Spinal cord (tissue), 10 donors: ENCODE measurements at places on chromosomes 7 and 10.

DNA sequence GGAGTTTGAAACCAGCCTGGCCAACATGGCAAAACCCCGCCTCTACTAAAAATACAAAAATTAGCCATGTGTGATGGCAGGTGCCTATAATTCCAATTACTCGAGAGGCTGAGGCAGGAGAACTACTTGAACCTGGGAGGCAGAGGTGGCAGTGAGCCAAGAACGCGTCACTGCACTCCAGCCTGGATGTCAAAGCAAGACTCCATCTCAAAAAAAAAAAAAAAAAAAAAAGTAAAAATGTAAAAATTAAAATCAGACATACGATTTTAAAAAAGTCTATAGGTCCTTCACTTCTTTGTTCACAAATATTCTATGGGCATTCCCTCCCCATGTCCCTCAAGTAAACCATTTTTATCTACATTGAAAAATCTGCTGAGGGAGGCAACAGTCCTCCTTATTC, 34.9 kb upstream of the TLL2 start:
- H3K4me1 ChIP-seq, result no peaks in the 10 kb centered on the region
- no peak for DNase-seq
- no peak overlapping the region for H3K27ac ChIP-seq
- H3K27me3 ChIP-seq, result no peaks in the 10 kb centered on the region

GRCh38 chr10:116627386-116627933, 6.7 kb downstream of the PNLIPRP2 start:
- H3K27ac ChIP-seq, result no peak overlapping the region
- H3K27me3 ChIP-seq, result peaks cover 14% of the 10 kb centered on the region
- DNase-seq, result no peak
- no peaks in the 10 kb centered on the region for H3K36me3 ChIP-seq
- peak overlapping the region; percentile 33 for H3K4me3 ChIP-seq

GRCh38 chr7:7104314-7104698, 78.0 kb upstream of the C1GALT1 start:
- DNase-seq, result no peak
- no peaks in the 10 kb centered on the region for H3K27me3 ChIP-seq
- no peak overlapping the region for H3K4me3 ChIP-seq
- peaks cover 9% of the 10 kb centered on the region for H3K4me1 ChIP-seq

GRCh38 chr7:136294977-136295376, 317.8 kb upstream of the MTPN start:
- no peaks in the 10 kb centered on the region for H3K4me1 ChIP-seq
- H3K36me3 ChIP-seq, result no peaks in the 10 kb centered on the region
- H3K27me3 ChIP-seq, result no peaks in the 10 kb centered on the region
- H3K27ac ChIP-seq, result no peak overlapping the region

DNA sequence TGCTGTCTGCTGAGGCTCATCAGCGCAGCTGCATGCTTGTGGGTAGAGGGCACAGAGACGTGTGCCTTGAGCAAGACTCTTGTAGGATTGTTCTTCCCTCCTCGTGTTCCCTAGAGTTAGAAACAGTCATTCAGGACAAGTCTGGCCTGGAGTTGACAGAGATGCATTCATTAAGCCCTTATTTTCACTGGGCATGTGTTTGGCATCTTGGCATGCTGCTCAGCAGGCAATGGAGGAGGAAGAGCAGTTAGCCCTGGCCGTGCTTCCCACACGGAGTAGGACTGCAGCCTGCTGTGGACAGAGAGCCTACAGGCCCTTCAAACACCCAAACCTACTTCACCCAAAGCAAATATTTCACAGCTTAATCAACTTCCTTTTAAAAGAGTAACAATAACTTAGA, 73.0 kb upstream of the GJD4 start:
- peak; percentile 16 for DNase-seq
- H3K27me3 ChIP-seq, result no peaks in the 10 kb centered on the region
- no peak overlapping the region for H3K4me3 ChIP-seq
- no peak overlapping the region for H3K27ac ChIP-seq
- H3K36me3 ChIP-seq, result peaks cover 30% of the 10 kb centered on the region
- peaks cover 3% of the 10 kb centered on the region for H3K4me1 ChIP-seq

DNA sequence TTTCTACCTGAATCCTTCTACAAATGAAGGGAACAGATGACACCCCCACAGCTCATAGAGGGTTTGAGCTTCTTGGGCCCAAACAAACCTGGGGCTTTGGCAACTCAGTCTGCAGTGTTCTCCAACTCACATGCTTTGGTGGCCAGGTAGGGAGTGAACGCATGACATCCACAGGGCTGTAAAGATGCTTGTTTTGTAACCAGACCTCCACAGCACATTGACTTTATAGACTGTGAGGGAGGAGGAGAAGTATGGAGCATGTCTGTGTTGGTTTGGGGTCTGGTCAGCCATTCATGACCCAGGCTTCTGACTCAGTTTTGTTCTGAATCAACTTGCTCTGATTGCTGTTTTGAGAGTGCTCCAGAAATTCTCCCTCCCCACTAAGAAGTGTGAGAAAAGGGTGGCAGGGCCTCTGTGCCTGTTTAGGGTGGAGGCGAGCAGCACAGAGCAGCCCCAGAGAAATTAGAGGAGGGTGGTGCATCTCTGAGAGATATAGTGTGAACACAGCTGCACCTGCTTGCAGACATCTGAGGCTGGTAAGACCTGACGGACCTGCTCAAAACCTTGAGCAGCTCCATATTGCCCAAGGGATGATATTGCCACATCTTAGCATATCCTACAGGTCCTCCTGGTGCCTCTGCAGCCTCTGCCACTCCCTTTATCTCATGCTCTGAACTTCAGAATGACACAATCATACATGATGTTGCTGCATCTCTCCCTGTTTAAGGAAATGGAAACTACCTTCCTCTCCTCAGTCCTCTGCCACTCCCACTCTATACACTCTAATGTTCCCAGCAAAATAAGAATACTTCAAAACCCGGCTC, 287.7 kb downstream of the ABCA13 start:
- H3K27ac ChIP-seq, result no peak overlapping the region
- H3K36me3 ChIP-seq, result no peaks in the 10 kb centered on the region
- no peaks in the 10 kb centered on the region for H3K4me1 ChIP-seq
- no peak for DNase-seq
- H3K27me3 ChIP-seq, result no peaks in the 10 kb centered on the region

DNA sequence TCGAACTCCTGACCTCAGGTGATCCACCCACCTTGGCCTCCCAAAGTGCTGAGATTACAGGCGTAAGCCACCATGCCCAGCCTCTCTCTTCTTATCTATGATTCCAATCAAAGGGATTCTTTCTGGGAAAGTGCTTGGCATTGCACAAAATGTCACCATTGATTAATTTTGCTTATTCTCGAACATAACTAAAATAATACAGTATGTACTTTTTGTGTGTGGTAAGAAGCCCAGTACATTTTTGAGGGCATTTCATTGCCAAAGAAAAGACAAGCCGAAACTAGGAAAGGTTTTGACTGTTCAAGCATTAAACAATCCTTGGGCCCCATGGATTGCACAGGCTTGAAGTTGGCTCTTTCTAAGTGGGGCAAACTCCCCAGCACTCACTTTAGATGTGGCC, 18.3 kb upstream of the CACUL1 start:
- no peaks in the 10 kb centered on the region for H3K4me1 ChIP-seq
- H3K27ac ChIP-seq, result no peak overlapping the region
- H3K27me3 ChIP-seq, result no peaks in the 10 kb centered on the region
- no peak overlapping the region for H3K4me3 ChIP-seq

DNA sequence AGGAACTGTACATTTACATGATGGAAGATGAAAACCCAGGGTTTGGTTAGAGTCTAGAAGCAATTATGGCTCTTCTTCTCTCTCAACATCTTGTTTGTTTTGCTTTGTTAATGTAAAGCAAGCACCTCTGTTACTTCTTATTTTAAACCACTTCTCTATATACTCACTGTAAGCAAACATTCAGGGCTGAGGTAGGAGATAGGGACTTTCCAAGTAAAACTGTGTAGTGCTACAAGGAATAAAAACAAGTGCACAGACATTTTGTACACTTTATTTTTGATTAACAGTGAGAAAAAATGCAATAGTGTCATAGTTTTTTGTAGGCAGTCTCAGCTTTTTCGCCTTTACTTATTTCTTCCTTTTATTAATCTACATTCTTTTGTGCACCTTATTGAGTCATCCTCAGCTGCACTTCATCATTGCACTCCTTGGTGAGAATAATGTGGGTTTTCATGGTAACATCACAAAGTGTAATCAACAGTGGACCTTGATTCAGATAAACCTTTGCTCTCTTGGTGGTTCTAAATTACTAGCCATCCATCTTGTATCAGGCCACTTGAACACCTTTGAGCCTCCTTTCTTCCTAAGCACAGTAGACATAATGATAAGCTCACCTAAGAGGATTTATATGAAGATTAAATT, 52.9 kb downstream of the ELMO1 start:
- no peak for DNase-seq
- H3K27me3 ChIP-seq, result no peaks in the 10 kb centered on the region
- no peaks in the 10 kb centered on the region for H3K36me3 ChIP-seq
- no peak overlapping the region for H3K4me3 ChIP-seq

GRCh38 chr7:16301291-16301690, 120.0 kb downstream of the CRPPA start:
- H3K36me3 ChIP-seq, result no peaks in the 10 kb centered on the region
- H3K27ac ChIP-seq, result no peak overlapping the region
- no peak for DNase-seq
- no peak overlapping the region for H3K4me3 ChIP-seq

DNA sequence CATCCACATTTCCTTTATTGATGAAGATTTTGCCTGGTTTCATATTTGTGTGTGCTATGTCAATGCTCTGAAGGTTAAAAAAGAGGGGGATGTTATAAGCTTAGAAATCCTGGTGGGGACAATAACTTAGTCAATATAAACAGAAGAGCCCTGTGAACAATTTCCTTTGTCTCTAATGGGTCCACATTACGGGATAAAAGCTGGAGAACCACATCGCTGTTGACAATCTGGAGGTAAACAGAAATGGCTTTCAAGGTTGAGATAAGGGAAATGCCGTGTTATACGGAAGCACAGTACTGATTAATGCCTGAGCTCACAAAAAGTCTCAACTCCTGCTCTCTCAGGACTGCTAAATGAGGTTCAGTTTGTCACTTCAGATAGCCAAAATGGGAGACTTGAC, 16.8 kb downstream of the ASAH2 start:
- no peaks in the 10 kb centered on the region for H3K27me3 ChIP-seq
- H3K36me3 ChIP-seq, result no peaks in the 10 kb centered on the region
- no peaks in the 10 kb centered on the region for H3K4me1 ChIP-seq
- no peak overlapping the region for H3K27ac ChIP-seq
- H3K4me3 ChIP-seq, result no peak overlapping the region
- no peak for DNase-seq

DNA sequence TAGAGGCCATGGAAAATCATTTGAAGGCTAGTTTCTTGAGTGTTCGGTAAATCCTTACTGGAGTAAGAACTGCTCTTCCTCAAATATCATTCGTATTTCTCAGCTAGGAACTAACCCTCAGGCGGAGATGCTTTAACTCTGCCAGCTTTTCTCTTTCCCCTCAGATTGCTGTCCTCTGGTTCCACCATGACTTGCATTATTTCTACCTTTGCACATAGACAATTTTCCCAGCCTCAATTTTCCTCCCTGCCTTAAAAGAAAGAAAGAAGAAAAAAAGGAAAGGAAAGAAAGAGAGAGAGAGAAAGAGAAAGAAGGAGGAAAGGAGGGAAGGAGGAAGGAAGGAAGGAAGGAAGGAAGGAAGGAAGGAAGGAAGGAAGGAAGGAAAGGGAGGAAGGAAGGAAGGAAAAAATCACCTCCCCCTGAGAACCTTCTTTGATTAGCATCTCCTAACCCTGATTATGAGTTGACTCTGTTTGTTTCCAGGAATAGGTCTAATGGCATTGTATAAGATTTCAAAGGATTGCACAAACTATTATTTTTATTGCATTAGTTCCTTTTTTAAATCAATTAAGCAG, 123.3 kb upstream of the FAM204A start:
- no peak overlapping the region for H3K4me3 ChIP-seq
- no peaks in the 10 kb centered on the region for H3K4me1 ChIP-seq
- no peak for DNase-seq
- H3K36me3 ChIP-seq, result no peaks in the 10 kb centered on the region
- peaks cover 10% of the 10 kb centered on the region for H3K27me3 ChIP-seq

DNA sequence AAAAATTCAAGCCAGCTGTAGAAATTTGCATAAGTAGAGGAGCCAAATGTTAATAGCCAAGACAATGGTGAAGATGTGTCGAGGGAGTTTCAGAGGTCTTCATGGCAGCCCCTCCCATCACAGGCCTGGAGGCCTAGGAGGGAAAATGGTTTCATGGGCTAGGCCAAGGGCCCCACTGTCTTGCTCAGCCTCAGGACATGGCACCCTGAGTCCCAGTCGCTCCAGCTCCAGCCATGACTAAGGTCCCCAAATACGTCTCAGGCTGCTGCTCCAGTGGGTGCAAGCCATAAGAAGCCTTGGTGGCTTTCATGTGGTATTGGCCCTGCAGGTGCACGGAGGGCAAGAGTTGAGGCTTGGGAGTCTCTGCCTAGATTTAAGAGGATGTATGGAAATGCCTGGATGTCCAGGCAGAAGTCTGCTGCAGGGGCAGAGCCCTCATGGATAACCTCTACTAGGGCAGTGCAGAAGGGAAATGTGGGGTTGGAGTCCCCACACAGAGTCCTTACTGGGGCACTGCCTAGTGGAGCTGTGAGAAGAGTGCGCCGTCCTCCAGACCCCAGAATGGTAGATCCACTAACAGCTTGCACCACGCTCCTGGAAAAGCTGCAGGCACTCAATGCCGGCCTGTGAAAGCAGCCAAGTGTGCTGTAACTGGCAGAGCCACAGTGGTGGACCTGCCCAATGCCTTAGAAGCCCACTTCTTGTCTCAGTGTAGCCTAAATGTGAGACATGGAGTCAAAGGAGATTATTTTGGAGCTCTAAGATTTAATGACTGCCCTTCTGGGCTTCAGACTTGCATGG, 19.2 kb downstream of the TBATA start:
- H3K27me3 ChIP-seq, result no peaks in the 10 kb centered on the region
- no peak overlapping the region for H3K4me3 ChIP-seq
- no peak overlapping the region for H3K27ac ChIP-seq
- peaks cover 27% of the 10 kb centered on the region for H3K4me1 ChIP-seq
- H3K36me3 ChIP-seq, result no peaks in the 10 kb centered on the region

- DNase-seq, result no peak
- H3K27ac ChIP-seq, result peak overlapping the region; percentile 45
- peaks cover 40% of the 10 kb centered on the region for H3K4me1 ChIP-seq
- H3K4me3 ChIP-seq, result no peak overlapping the region
- H3K36me3 ChIP-seq, result no peaks in the 10 kb centered on the region
Observed at GRCh38 chr7:30750683-30751650, 968 bp upstream of the INMT start.

- no peak overlapping the region for H3K4me3 ChIP-seq
- H3K4me1 ChIP-seq, result peaks cover 3% of the 10 kb centered on the region
- DNase-seq, result no peak
Observed at GRCh38 chr10:47133871-47134570, 166.0 kb upstream of the GDF10 start.
